Cortex of kidney (tissue), 1 donor: ENCODE measurements at places on chromosomes 4 and X.

- no peak for DNase-seq
Measured at GRCh38 chrX:154482786-154483185, 3.6 kb downstream of the UBL4A start.

- no peak for DNase-seq
Measured at GRCh38 chr4:40055863-40056715, 561 bp upstream of the N4BP2 start.

- DNase-seq = no peak
Measured at GRCh38 chr4:20925176-20925575, 224.9 kb downstream of the PACRGL start.

DNA sequence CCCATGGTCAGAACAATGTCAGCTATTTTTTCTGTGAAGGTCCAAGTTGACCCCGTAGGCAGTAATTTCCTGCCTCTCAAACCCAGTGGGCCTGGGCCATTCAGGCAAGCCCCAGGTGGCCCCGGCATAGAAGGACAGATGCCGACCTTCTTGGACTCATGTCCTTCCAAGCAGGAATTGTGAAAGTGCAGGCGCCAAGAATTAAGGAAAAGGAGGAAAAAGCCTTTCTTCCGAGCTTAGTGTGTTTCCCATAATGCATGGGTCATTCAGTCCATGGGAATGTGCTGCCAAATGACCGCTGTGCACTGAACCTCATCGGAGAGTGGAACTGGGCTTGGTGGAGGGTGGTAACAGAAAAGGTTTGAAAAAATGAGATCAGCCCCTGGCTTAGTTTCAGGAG lies 196.5 kb upstream of the HS3ST1 start:
- DNase-seq = no peak

DNA sequence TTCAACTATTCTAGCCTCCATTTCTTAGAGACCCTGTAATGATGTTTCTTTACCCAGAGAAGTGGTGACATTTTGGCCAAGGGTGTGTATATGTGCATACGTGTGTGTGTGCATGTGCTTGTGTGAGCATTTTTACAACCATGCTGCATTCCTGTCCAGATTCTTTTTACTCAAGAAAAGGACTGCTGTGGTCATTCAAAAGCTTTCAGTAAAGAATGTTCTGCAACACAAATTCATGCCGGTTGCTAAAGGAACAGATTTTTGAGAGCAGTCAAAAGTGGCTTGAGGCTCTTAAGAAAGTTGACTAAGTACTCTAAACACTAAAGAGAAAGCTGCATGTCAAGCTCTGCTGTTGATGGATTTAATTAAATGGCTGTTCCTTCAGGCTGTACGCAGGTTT lies 65.0 kb upstream of the FMR1 start:
- DNase-seq = no peak

- DNase-seq = no peak
Measured at GRCh38 chr4:136687118-136687517, 845.2 kb downstream of the PCDH18 start.

DNA sequence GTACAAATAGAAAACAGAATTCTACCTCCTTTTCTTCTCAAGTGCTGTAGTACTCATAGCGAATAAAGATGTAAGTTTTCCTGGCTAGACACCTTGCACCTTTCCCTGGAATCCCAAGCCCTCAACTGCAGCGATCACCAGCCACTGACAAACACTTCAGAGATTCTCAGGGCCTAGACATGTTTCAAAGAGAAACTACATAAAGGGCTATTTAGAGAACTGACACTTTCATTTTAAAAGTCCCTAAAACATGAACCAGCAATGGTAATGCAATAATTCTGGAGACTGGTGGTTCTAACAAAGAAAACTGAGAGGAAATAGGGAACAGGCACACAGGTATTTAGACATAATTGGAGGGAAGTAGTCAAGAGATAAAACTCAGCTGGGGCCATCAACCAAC lies 35.7 kb downstream of the FANCB start:
- no peak for DNase-seq

DNA sequence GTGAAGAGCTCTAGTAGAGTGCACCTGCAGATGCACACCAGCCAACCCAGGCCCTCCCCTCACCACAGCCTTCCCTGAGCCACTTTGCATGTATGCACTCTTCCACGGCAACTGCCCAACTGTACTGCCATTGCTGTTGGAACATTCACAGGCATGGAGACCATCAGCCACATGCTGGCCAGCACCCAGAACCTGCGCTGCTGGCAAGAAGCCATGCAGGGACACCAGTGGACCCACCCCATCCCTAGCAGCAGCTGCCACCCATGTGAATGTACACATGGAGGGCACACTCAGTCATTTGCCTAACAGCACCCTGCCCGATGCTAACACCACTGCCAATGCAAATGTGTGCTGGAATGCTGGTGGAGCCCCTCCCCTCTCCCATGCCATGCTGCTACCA lies 35.6 kb downstream of the FAM47B start:
- no peak for DNase-seq

DNA sequence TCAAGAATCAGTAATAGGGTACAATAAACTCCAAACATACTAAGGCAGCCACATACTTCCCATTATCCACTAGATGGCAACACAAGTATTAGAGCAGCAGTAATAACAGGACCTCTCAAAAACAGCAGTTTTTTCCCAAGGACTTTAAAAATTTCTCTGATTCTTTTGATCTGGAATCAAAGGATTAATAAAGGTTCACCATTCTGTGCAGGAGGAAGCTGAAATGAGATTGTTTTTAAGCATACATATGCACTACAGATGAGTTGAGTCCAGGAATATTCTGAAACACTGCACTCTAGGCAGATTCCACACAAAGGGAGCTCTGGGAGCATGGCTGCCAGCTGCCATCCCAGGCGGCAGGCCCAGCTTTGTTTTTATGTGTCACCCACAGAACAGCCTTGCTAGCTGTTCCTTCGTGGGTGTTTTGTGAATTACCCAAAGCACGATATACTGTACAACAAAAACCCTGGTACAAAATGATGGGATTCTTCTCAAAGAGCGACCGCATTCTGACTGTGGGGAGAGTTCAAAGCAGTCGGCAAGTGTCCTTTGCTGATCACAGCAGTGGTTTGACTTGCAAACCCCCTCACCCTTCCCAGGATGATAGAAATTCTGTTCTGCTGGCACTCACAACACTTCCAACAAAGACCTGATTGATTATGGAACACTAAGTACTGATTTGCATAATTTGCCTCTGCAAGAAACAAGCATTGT lies 61.0 kb downstream of the STX18 start:
- no peak for DNase-seq

DNA sequence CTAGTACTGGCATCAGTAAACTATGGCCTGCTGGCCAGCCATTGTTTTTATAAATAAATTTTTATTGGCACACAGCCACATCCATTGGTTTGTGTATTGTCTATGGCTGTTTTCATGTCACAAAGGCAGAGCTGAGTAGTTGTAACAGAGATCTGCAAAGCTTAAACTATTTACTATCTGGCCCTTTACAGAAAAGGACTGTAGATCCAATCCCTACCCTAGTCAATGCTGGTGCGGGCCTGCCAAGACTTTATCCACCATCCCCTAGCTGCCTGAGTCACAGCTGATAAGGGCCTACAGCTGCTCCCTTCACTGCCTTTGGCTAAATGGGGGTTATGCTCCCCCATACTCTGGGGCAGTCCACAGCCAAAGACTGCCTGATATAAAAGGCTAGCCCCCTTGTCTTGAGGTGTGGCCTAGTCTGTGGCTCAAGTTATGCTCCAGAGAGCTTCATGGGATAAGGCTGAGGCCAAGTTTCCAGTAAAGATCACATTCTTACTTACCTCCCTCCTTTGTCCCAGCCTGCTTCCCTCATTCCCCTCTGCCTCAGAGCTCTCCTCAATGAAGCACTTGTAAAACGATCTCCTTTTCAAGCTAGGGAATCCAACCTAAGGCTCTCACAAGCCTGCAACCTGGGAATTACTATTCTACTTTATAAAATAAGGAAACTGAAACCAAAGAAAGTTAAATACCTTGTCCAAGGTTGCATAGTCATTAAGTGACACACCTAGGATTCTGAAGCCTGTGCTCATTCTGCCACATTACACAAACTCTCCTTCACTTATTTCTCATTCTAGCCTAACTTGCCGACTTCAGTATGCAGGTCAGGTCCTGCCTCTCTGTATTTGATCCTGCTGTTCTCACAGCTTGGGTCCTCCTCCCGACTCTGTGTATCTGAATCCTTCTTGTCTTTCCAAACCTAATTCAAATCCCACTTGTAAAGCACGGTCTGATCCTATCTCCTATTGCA lies 20.7 kb downstream of the ACE2 start:
- DNase-seq = no peak

- DNase-seq = no peak
Measured at GRCh38 chrX:28697732-28698131, 110.5 kb downstream of the IL1RAPL1 start.

DNA sequence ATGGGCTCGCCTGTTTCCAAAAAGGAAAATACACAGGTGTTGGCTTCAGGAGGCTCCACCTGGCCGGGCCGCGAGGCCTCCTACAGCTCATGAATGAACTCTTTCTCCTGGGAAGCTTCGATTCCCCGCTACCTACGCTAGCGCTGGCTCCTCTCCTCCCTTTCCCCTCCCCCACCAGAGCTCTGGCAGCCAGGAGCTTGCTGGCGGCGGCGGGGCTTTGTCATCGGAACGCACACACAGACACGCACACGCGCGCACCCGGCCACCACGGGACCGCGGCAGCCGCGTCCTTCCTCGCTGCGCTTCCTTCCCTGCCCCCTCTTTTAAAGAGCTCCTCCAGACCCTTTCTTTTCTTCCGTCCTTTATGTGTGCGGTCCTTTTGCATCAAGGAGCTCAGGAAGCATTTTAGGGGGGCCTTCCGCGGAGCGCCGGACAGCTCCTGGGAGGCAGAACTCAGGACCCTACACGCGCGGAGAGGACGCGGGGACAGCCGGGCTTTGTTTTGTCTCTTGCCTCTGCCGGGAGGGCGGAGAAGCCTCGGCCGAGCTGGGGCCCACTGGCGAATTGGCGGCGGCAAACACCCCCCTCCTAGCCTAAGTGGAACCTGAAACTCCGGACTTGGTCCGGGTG lies 70.2 kb upstream of the BCOR start:
- DNase-seq = no peak

GRCh38 chrX:73647632-73648322 lies 84.8 kb downstream of the CHIC1 start:
- no peak for DNase-seq

GRCh38 chr4:155735496-155735895 lies 23.3 kb upstream of the GUCY1B1 start:
- no peak for DNase-seq

DNA sequence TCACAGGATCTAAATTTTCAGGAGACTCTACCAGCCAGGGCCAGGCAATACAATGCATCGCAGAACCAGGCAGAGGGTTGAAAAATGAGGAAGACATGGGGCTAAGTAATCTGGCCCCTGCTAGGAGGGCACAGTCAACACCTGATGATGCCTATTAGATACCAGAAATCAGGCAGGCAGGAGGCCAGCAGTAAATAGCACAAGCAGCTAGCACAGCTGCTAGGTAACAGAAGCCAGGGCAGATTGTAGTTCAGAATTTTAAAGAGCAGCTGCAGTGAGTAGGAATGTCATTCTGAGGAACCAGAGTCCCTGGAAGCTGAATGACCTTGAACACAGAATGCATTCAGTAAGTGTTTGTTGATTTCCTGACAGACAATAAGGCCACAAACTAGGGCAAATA lies 38.8 kb upstream of the TRPC5OS start:
- DNase-seq = no peak

DNA sequence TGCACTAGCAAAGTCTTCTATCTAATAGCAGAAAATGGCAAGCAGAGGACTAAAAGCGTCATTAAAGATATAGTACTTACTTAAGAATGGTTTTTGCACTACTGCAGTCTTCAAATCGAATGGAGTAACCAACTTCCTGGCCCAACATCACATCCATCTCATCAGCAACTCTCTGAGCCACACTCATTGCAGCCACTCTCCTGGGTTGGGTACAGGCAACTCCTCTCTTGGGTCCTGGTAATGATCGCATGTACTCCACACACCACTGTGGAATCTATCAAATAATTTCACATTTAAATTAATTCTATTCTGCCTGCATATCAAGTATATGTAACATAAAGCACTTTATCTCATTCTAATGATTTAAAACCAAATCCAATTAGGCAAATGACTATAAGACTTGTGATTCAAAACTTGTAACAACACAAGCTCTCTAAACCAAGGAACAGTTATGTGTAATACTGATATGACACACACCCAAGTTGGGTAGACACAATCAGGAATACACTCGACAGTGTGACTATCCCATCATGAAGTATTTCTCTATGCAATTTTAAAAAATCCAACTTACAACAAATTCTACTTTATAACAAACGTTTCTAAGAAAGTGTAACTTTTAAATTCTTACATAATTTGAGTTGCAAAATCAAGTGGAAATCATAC lies 13.6 kb downstream of the DHX15 start:
- DNase-seq = no peak

DNA sequence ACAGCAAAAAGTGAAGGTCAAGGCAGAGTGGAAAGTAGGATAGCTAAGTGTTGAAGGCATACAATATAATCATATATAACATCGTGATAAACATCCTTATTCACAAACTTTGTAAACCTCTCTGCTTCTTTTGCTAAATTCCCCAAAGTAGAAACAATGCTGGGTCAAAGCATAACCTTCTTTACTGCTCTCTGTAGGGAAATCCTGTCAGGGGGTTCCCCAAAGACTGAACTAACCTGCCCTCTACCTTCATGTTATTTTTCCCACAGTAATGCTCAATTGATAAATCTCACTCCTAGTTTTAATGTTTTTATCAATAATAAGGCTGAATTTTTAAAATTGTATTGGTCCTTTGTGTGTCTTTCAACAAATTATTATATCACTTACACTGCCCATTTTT lies 55.7 kb downstream of the DCHS2 start:
- no peak for DNase-seq

DNA sequence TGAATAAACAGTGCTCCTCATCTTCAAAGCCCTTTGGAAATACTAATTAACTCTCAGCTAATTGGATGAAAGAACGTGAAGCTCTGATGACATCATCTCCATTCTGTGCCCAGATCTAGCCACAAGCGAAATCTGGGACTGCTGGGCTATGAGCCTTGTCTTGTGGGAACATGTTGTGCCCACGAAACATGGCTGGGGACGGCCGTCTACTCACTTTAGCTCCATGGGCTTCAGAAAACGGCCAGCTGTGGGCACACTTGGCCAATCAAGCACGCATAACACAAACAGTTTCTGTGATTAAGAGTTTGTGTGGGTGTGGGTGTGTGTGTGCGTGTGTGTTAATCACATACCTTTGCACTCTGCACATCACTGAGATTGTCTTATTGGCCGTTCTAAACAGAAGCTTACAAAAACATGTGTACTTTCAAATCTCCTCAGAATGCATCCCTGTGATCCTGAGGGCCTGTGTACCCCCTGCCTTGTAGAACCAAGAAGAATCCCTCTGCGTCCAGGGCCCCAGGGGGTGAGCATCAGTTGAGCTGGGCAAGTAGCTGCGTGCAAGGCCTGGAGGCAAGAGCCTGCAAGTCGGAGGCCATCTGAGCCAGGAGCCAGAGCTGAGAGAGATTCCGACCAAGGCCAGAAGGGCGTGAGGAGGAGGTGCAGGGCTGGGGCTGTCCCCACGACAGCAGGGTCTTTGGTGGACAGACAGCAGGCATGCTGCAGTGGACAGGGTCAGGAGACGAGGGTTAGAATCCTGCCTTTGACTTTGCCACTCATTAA lies 18.7 kb upstream of the ZNF185 start:
- no peak for DNase-seq

GRCh38 chr4:127370604-127371003 lies 262.2 kb upstream of the INTU start:
- no peak for DNase-seq

- no peak for DNase-seq
Measured at GRCh38 chr4:140059159-140059558, 94.8 kb downstream of the MAML3 start.
